Left lung (tissue), 14 donors: ENCODE measurements at places on chromosomes 3 and 15.

- no peaks in the 10 kb centered on the region for H3K27me3 ChIP-seq
- H3K4me1 ChIP-seq = no peaks in the 10 kb centered on the region
- no peak overlapping the region for H3K4me3 ChIP-seq
- DNase-seq = no peak
Measured at GRCh38 chr3:35617370-35617769, 22.0 kb upstream of the ARPP21 start.

DNA sequence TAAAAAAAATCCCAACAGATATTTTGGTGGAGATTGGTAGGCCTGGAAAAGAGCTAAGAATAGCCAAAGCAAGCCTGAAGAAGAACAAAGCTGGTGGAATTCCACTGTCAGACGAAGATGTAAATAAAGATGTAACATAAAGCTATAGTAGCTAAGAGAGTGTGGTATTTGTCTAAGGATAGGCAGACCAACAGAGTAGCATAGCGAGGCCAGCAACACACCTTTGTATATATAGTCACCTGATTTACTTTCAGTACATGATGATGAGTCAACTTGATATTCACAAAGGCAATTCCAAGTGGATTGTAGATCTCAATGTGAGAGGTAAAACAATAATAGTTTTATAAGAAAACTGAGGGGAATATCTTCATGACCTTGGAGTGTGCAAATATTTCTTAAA, 53.6 kb upstream of the SYN2 start:
- H3K27me3 ChIP-seq = no peaks in the 10 kb centered on the region
- no peak overlapping the region for H3K4me3 ChIP-seq
- DNase-seq = no peak
- no peaks in the 10 kb centered on the region for H3K4me1 ChIP-seq
- no peak overlapping the region for H3K27ac ChIP-seq
- no peaks in the 10 kb centered on the region for H3K36me3 ChIP-seq

GRCh38 chr3:122560680-122561079, 3.4 kb downstream of the PARP9 start:
- no peak overlapping the region for H3K27ac ChIP-seq
- peaks cover 40% of the 10 kb centered on the region for H3K36me3 ChIP-seq
- peaks cover 15% of the 10 kb centered on the region for H3K4me1 ChIP-seq
- no peak overlapping the region for H3K4me3 ChIP-seq
- no peaks in the 10 kb centered on the region for H3K27me3 ChIP-seq
- DNase-seq = peak; percentile 45

DNA sequence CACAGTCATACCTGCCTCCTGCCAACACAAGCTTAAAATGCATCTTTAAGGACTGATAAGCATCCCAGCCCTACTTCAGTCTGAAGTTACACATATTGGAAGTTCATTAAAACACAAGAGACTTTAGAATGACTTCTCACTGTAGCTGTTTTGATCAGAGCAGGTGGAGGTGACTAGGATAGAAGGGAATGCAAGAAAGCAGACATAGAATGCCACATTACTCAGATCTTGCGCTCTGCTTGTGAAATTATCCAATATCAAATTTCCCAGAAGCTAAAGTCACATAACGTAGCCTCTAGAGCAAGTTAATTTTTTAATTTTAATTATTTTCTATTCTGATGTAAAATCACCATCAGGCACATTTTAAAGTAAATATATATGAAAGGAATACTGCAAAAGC, 306.5 kb downstream of the PLOD2 start:
- no peak overlapping the region for H3K4me3 ChIP-seq
- H3K36me3 ChIP-seq = no peaks in the 10 kb centered on the region
- no peaks in the 10 kb centered on the region for H3K4me1 ChIP-seq
- no peak overlapping the region for H3K27ac ChIP-seq
- H3K27me3 ChIP-seq = no peaks in the 10 kb centered on the region
- no peak for DNase-seq

DNA sequence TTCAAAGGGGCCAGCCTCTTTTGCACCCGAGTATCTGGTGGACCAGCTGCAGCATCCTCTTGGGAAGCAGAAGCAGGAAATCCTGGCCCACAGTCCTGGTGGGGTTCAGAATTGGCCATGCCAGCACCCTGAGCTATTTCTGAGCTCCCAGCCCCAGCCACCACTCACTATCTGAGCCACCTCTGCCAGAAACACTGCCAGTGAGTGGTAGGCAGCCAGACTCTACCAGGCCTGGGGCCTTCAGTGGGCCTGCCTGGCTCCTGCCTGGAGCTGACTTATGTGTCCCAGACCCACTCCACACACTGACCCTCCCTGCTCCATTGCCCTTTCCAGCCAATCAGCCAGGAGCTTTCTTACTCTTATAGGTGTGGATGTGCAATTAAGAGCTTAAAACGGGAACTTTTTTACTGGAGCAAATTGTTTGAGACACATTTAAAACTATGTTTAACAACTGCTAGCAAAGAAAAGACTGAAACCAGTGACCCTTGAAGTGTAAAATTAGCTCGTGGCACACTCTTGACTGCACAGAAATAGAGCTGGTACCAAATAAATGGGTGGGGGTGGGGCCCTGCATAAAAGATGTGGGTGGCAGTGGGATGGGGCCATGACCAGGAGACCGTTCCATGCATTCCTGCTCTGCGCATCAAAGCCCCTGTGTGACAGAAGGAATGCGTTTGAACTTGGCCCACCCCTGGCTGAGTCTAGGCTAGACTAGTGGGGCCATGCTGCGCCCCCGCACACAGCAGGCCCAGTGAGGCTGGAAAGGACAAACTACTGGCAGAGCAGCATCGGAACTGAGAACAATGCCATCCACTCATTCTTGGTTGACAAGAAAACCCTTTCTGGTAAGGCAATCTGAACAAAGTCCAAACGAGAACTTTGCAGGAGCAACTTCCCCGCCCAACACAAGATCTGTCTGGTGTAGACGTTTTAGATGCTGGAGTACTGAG, 48.0 kb downstream of the CTNNB1 start:
- peaks cover 5% of the 10 kb centered on the region for H3K4me1 ChIP-seq
- no peaks in the 10 kb centered on the region for H3K27me3 ChIP-seq
- peaks cover 21% of the 10 kb centered on the region for H3K36me3 ChIP-seq
- H3K27ac ChIP-seq = no peak overlapping the region
- H3K4me3 ChIP-seq = no peak overlapping the region

GRCh38 chr3:125142940-125143339, 69.6 kb downstream of the SLC12A8 start:
- H3K4me1 ChIP-seq = peaks cover 75% of the 10 kb centered on the region
- H3K4me3 ChIP-seq = no peak overlapping the region
- DNase-seq = no peak
- H3K27ac ChIP-seq = no peak overlapping the region
- no peaks in the 10 kb centered on the region for H3K36me3 ChIP-seq

DNA sequence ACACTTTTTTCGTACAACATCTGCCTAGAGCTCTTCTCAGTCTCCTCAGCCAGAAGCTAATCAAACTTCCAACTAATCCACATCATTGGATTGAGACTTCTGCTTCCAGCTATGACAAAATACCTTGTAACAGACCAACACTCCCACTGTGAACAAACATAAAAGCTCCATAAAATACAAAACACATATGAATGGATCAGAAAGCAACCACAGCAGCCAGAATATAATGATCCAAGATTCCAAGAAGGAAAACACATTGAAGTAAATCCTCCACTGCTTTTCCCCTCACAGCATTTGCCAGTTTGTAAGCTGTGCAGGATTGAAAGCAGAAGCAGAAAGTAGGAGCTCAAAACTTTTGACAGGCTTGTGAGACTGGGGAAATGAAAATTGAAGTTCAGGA, 863.2 kb downstream of the TUSC7 start:
- H3K4me1 ChIP-seq = no peaks in the 10 kb centered on the region
- no peak for DNase-seq
- H3K27ac ChIP-seq = no peak overlapping the region
- no peaks in the 10 kb centered on the region for H3K36me3 ChIP-seq
- H3K27me3 ChIP-seq = no peaks in the 10 kb centered on the region

DNA sequence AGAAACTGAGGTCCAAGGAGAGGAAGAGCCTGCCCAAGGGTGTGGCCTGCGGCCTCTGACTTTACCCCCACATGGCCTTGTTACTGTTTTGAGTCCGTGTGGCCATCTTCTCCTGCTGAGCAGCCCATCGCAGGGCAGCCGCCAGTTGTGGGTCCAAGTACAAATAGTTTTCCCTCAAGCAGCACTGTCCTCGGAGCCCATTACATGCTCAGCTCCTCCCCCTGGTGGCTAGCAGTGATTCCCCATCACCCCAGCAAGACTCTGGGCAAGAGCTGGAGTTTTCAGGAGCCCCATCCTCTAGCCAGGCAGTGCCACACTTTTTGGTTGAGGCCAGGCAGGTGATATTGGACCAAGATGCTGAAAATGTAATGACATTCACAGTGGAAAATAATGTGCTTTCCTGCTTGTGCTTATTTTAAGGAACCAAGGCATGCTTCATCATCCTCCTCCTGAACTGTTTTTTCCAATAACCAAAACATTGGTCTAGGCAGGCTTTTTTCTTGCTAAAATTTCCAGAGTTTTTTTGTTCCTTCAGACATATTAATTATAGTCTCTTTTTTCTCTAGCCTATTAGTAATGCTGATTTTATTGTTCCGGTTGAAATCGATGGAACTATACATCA, 23.2 kb upstream of the VILL start:
- peak; percentile 77 for DNase-seq
- H3K4me3 ChIP-seq = no peak overlapping the region
- no peak overlapping the region for H3K27ac ChIP-seq

DNA sequence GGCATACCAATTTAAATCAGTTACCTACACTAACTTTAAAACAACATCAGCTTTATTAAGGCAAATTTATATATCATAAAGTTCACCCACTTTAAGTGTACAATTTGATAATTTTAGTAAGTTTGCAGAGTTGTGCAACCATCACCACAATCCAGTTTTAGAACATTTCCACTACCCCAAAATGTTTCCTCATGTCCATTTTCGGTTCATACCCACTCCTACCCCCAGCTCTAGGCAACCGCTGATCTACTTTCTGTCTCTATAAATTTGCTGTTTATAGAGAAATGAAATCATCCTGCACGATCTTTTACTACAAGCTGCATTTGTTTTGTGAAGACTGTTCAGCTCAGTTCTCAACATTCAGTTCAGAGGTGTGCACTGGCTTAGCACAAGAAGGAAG, 31.5 kb upstream of the FAM81A start:
- DNase-seq = no peak
- H3K4me3 ChIP-seq = no peak overlapping the region
- no peaks in the 10 kb centered on the region for H3K27me3 ChIP-seq
- peaks cover 34% of the 10 kb centered on the region for H3K4me1 ChIP-seq
- no peaks in the 10 kb centered on the region for H3K36me3 ChIP-seq

- peaks cover 35% of the 10 kb centered on the region for H3K4me1 ChIP-seq
- DNase-seq = no peak
- H3K4me3 ChIP-seq = no peak overlapping the region
- H3K27ac ChIP-seq = no peak overlapping the region
Measured at GRCh38 chr15:43094416-43095030, 11.3 kb downstream of the UBR1 start.

- H3K27ac ChIP-seq = no peak overlapping the region
- no peaks in the 10 kb centered on the region for H3K36me3 ChIP-seq
- H3K27me3 ChIP-seq = no peaks in the 10 kb centered on the region
- H3K4me1 ChIP-seq = no peaks in the 10 kb centered on the region
- H3K4me3 ChIP-seq = no peak overlapping the region
Measured at GRCh38 chr15:39208187-39208586, 372.7 kb upstream of the THBS1 start.

- peak; percentile 52 for DNase-seq
- peak within 1 kb of the TSS; percentile 27 for H3K4me3 ChIP-seq
- no peaks in the 10 kb centered on the region for H3K27me3 ChIP-seq
- peak within 1 kb of the TSS; percentile 11 for H3K27ac ChIP-seq
Measured at GRCh38 chr3:159839561-159840379, 148.9 kb upstream of the IL12A start.

- H3K36me3 ChIP-seq = no peaks in the 10 kb centered on the region
- H3K27ac ChIP-seq = no peak overlapping the region
- no peak overlapping the region for H3K4me3 ChIP-seq
- no peaks in the 10 kb centered on the region for H3K4me1 ChIP-seq
- no peaks in the 10 kb centered on the region for H3K27me3 ChIP-seq
Measured at GRCh38 chr3:197376020-197376419, 77.6 kb upstream of the DLG1 start.

- no peak overlapping the region for H3K4me3 ChIP-seq
- H3K4me1 ChIP-seq = no peaks in the 10 kb centered on the region
- DNase-seq = no peak
- H3K36me3 ChIP-seq = no peaks in the 10 kb centered on the region
Measured at GRCh38 chr3:126118591-126118990, 34.7 kb upstream of the SLC41A3 start.

- no peaks in the 10 kb centered on the region for H3K4me1 ChIP-seq
- no peak for DNase-seq
- H3K27ac ChIP-seq = no peak overlapping the region
- H3K36me3 ChIP-seq = no peaks in the 10 kb centered on the region
Measured at GRCh38 chr3:154875142-154875541, 205.0 kb upstream of the MME start.

GRCh38 chr3:145952536-145952935, 208.4 kb downstream of the PLOD2 start:
- H3K36me3 ChIP-seq = no peaks in the 10 kb centered on the region
- no peaks in the 10 kb centered on the region for H3K27me3 ChIP-seq
- no peak for DNase-seq

- no peak for DNase-seq
- no peaks in the 10 kb centered on the region for H3K4me1 ChIP-seq
- no peak overlapping the region for H3K4me3 ChIP-seq
- no peaks in the 10 kb centered on the region for H3K27me3 ChIP-seq
- no peak overlapping the region for H3K27ac ChIP-seq
Measured at GRCh38 chr3:150520408-150520807, 25.9 kb downstream of the SERP1 start.

DNA sequence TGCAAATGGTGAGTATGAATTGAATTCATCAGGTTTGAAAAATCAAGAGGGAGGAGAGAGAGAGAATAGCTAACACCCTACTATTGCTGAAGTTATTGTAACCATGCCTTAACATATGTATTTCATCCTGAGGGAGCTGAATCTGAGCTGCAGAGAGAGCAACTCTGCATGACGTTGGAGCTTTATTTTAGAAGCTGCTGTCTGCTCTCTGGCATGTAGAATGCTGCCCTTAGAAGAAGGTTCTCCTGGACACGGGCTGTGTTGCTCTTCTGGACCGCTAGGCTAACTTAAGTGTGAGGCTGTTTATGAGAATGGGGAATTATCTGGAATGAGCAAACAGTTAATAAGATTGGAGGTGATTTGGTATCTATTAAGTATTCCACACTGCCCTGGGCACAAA, 814.6 kb downstream of the AGBL1 start:
- DNase-seq = no peak
- H3K4me1 ChIP-seq = no peaks in the 10 kb centered on the region
- no peaks in the 10 kb centered on the region for H3K27me3 ChIP-seq
- H3K27ac ChIP-seq = no peak overlapping the region

DNA sequence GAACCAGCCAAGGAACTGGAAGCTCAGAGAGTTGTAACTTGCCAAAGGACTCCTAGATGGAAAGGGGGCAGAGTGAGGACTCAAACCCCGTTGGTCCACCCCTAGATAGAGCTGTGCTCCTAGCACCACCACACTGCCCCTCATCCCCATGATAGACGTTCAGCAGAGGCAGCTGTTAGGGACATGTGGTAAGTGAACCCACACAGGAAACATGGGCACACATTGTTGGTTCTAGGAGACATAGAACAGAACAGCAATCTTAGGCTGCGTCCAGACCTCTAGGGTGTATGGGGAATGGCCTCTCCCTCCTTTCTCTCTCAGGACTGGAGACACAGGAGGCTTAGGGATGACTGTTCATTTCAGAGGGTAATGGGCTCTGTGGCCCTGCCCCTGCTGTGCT, 102.7 kb downstream of the ANP32A start:
- H3K4me1 ChIP-seq = no peaks in the 10 kb centered on the region
- DNase-seq = no peak
- H3K27ac ChIP-seq = no peak overlapping the region
- H3K4me3 ChIP-seq = no peak overlapping the region
- H3K27me3 ChIP-seq = no peaks in the 10 kb centered on the region
